ENCODE measurements at places on chromosomes 4 and X. TPM values are rescaled to one million over a fixed set of nuclear protein-coding genes. Genes with fewer than 3 reads are reported as not detected.

The FAM241A gene
- 1.3 TPM for total RNA-seq

The SULT1B1 gene
- 1.6 TPM for total RNA-seq

The YIPF7 gene
- 0.53 TPM for total RNA-seq

The ZAR1 gene
- total RNA-seq: not detected

The SSX4B gene
- not detected for total RNA-seq

The MAGEC2 gene
- total RNA-seq: not detected

The SMIM10 gene
- 4.0 TPM for total RNA-seq

All from metanephros (tissue), 2 donors.